OCI-M1 (cell line): ENCODE measurements at places on chromosomes 2 and 18.

DNA sequence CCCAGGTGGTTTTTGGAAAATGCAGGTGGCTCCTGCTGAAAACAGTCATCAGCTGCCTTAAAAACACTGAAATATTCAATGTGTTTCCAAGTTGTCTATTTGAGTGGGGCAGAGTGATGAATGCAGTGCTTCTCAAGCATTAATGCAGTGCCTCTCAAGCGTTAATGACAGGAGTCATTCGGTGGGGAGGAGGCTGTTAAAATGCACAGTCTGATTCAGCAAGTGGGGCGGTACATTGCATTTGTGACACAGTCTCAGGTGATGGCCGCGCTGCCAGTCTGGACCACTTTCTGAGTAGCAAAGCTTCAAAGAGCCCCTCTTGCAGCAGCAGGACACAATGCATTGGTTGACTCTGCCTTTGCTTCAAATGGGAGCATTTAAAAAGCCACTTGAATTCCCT is 231.4 kb upstream of the RGPD4 start:
- DNase-seq = no peak

DNA sequence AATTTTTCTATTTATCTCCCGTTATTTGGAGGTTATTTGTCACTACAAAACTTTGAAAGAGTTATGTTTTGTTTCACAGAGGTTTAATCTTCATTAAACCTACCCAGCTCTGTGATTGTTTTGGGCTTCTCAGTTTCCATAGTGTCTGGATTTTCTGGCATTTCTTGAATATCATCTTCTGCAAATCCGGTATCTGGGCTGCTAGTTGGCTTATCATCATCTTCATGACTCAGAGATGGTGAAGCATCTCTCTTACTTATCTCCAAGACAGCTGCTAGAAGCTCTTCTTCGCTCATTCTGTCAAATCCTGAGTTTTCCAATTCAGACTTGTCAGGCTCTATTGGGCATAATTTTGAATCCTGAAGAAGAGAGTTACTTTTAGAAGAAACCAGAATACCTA is 55.6 kb downstream of the VIL1 start:
- no peak for DNase-seq

DNA sequence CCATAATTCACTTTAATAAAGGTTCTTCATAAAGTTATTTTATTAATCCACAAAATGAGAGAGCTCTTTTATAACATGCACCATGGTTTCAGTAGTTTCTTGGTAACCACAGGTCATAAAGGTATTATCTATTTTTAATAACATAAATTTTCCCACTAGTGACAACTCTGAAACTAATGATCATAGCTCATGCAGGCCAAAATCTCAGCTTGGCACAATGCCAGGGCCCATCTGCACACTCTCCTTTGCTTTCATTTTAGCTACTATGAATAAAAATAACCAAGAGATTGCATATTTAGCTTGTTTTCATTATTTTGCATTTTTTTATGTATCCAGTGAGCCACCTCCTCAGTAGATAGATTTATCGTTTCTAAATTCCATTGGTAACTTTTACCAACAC is 691.8 kb upstream of the CHAC2 start:
- no peak for DNase-seq

DNA sequence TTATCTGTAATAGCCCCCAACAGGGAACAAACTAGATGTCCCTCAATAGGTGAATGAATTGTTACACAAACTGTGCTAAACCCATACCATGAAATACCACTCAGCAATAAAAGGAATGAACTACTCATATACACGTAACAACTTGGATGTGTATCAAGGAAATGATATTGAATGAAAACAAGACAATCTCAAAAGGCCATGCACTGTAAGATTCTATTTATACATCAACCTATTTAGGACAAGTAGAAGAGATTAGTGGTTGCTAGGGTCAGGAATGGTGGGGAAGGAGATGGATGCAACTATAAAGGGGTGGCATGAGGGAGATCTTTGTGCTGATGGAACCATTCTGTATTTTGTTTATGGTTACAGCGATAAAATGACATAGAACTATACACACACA is 47.1 kb downstream of the KANSL3 start:
- DNase-seq = no peak

- peak; percentile 15 for DNase-seq
Measured at GRCh38 chr2:161355983-161356382, 47.8 kb downstream of the PSMD14 start.

DNA sequence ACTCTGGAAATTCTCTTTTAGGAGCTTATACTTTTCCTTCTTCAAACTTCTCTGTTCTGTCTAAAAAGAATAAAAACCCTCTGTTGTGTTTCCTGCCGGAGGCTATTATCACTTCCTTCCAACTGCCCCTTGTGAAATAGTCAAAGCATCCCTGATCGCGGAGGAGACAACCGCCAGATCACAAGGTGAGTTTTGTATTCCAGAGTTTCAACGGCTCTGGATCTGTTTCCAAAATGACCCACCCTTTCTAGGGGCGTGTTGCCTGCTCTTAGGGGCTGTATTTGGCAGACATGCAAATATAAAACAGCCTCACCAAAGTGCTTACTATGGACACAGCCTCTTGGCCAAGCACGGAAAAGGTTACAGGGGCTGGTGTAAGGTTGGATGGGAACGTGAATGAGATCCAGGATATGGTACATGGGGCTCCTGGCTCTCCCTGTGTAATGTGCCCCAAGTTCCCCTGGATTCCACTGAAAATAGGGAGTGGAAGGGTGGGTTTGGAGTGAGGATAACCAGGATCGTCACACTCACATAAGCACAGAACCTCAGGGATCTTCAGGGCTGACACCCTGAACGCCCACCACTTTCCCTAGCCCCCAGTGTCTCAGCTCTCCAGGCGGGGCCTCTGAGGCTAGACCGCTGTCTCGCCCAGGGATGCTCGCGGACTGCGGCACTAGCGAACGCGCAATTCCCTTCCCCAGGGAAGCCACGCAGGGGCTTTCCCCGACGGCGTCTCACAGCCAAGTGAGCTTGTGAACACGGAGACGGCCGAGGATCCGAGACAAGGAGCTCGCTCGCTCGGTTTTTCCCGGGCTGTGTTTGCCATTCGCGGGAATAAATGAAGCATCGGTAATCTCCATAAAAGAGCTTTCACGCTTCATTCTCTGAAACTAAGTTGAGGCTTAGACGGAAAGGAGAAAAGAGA is 14.4 kb downstream of the EN1 start:
- DNase-seq = no peak

GRCh38 chr2:147002256-147002655 is 842.6 kb upstream of the ACVR2A start:
- DNase-seq = no peak

GRCh38 chr2:105371810-105372209 is 27.0 kb downstream of the FHL2 start:
- DNase-seq = no peak

- DNase-seq = no peak
Measured at GRCh38 chr2:39516347-39517101, 79.4 kb upstream of the MAP4K3 start.

- DNase-seq = no peak
Measured at GRCh38 chr2:3296182-3296972, 81.2 kb downstream of the EIPR1 start.

DNA sequence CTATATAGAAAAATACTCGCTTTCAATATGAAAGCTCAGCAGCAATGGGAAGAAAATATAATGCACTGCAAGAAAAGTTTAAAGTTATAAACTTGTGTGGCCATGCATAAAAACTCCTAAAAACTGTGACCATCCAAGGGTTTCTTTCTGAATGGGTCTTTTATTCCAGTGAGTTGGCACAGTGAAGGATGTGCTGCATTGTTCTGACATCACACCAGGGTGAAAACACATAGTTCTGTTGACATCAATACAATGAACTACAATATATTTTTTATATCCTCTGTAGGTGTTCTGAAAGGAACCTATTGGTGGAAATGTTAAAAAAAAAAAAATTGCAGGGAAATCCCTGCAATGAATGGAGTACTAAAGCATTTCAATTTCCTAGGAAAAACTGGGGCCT is 80.2 kb downstream of the CDH20 start:
- no peak for DNase-seq

DNA sequence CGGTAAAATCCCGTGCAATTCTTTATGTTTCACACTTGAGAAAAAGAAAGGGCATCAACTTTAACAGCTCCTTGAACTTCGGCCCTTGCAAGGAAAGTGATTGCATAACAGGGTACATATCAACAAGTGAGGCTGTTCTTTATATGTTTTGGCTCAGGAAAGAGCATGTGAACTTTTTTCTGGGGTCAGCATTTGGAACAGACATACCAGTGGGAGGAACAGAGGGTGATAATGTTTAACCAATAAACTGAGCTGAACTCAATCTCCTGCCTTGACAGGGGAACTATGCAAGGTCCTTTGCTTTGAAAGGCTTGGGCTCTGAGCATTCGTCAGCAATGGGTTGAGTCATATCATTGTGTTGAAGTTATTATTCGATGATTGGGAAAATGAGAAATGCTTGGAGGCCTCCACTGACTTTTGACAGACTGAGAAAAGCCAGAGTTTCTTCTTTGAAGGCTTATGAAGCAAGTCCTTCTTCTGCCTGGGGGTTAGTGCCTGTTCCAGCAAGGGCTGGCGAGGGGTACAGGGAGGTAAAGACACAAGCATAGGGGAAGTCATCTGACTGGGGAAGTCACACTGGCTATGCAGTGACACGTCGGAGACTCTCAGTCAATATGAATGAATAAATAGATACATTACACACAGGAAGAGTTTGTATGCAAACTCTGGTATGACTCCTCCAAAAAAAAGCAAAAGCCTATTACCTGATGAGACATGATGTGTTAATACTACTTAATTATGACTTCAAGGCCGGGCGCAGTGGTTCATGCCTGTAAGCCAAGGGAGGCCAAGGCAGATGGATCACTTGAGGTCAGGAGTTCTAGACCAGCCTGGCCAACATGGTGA is 57.2 kb downstream of the CYB5A start:
- DNase-seq = peak; percentile 38

DNA sequence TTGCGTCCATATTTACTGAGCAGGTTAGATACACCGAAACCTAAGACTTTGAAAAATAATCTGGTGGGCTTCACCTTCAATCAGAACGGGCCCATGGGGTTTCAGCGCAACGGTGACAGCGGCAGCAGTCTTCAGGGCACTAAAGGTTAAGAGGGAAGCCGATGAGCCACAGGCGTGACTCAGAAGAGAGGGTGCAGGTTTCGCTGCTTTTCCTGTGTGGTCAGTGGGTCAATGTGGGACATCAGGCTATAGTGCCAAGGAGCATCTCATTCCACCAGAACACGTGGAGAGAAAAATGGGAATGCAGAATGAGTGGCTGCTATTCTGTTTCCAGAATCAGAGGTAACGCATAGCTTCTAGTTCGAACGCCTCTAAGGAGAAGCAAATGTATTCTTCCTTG is 8.9 kb downstream of the PTGR3 start:
- DNase-seq = no peak

GRCh38 chr2:179005976-179006375 is 44.0 kb downstream of the CCDC141 start:
- no peak for DNase-seq

DNA sequence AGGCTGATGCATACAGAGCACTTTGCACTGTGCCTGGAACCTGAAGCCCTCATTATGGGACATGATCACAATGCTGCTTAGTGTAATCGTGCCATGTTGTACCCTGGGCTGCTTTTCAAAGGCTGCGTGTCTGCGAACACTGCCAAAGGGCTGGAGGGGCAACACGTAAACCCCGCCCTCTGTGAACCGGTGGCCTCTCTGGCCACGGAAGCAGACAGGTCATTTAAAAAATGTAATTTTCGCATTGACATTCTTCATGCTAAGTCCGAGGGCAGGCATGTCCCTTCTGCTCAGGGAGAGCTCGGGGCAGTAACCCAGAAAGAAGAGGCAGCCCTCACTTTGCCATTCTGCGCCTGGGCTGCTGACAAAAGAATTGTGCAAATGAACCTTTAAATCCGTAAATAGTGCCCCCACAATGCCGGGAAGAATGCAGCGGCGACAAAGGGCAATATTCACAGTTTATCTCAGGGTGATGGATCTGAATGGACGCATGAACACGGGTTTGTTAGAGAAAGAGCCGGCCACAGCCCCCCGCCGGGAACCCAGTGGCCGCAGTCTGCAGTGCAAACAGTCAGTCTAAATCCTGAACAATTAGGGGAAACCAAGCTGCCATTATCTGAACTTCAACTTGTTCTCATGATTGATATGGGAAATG is 226.1 kb downstream of the MYCN start:
- no peak for DNase-seq

DNA sequence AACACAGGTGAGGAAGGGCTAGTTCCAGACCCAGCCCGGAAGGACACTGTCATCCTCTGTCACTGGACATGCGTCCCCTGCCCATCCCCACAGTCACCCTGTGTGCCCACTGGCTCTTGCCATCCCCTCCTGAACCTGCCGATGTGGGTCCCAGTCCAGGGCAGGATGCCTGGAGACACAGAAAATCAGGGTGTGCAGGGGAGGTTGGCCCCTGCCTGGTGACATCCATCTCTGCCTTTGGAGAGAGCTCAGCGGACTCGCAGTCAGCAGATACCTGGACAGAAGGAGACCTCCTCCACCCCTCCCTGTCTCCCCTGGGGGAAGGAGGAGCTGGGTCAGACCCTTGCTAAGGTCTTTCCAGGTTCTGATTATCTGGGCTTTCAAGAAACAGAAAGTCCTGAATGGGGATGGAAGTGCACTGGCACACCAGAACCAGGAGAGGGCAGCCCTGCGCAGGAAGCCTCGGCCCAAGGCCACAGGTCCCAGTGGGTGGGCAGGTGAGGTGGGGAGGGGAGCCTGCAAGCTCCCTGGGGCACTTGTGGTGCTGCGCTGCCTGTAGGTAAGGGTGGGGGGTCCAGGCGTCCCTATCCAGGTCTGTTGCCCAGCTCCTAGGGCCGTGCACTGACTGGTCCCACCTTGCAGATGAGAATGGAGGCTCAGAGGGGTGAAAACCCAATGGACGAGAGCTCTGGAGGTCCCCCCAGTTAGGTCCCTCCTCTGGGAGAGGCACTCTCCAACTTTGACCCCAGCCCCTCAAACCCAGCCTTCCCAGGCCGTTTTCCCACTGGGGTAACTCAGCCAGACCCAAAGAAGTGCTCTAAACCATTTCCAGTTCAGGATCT is 9.7 kb upstream of the OTOS start:
- DNase-seq = peak; percentile 54

DNA sequence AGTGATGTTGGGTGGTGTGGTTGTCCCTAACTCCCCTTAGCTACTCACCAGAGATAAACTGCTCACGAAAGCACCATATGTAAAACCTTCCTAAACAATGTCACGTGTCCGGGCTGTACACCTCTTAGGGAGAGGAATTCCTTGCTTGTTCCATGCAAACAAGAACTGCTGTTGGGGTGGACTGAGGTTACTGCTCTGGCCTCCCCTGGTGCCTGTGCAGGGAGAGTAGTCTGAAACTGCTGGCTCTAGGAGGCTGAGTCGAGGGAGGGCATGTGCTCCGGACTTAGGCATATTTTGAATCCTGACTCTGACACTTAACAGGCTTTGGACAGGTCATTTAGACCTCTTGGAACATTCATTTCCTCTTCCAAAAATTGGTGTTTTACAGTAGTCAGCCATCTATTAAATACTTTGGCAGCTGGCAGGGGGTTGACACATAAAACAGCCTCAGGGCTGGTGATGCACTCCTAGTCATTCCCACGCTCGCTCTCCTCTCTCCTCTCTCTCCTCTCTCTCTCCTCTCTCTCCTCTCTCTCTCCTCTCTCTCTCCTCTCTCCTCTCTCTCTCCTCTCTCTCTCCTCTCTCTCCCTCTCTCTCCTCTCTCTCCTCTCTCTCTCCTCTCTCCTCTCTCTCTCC is 10.6 kb downstream of the THNSL2 start:
- DNase-seq = no peak

- no peak for DNase-seq
Measured at GRCh38 chr2:32423536-32423935, 66.7 kb downstream of the BIRC6 start.

- DNase-seq = peak; percentile 46
Measured at GRCh38 chr2:179460181-179460929, 195.7 kb upstream of the SESTD1 start.
